Smooth muscle cell of trachea (primary cell): ENCODE measurements at places on chromosomes 2 and 18. TPM values are rescaled to one million over a fixed set of nuclear protein-coding genes. Genes with fewer than 3 reads are reported as not detected.

SERPINB8 gene
- 7.4 and 15.1 TPM in 2 replicates for total RNA-seq

C2orf76 gene
- 10.9 and 12.8 TPM in 2 replicates for total RNA-seq

STARD6 gene
- not detected in 2 replicates for total RNA-seq

DNER gene
- total RNA-seq: 0.44 and 0.83 TPM in 2 replicates

IL1B gene
- 0.15 and 0.50 TPM in 2 replicates for total RNA-seq

ITPRID2 gene
- total RNA-seq: 175 and 289 TPM in 2 replicates

GALR1 gene
- total RNA-seq: under 0.01 TPM in 1 of 2 replicates, not detected in the other

CHRNG gene
- not detected in 2 replicates for total RNA-seq

G6PC2 gene
- total RNA-seq: not detected in 2 replicates

SEH1L gene
- total RNA-seq: 40.9 and 59.1 TPM in 2 replicates

EML6 gene
- 0.15 and 0.66 TPM in 2 replicates for total RNA-seq

ABCG8 gene
- not detected in 2 replicates for total RNA-seq

ARL6IP6 gene
- total RNA-seq: 18.5 and 23.3 TPM in 2 replicates

CFAP221 gene
- not detected in 2 replicates for total RNA-seq

ITGA4 gene
- total RNA-seq: 81.6 and 92.3 TPM in 2 replicates

MOCOS gene
- 5.5 and 13.7 TPM in 2 replicates for total RNA-seq

EPB41L3 gene
- total RNA-seq: 56.6 and 74.3 TPM in 2 replicates

SULT1C3 gene
- total RNA-seq: not detected in 2 replicates

CD8B gene
- not detected in 2 replicates for total RNA-seq

CD207 gene
- total RNA-seq: not detected in 2 replicates

ANKRD30BL gene
- not detected in 2 replicates for total RNA-seq

HS1BP3 gene
- total RNA-seq: 49.6 and 86.3 TPM in 2 replicates

NOL4 gene
- total RNA-seq: not detected in 2 replicates

SELENOI gene
- 12.6 and 21.2 TPM in 2 replicates for total RNA-seq

CNTNAP5 gene
- total RNA-seq: not detected in 2 replicates

ALPG gene
- total RNA-seq: not detected in 2 replicates

CRACDL gene
- under 0.01 TPM in 1 of 2 replicates, not detected in the other for total RNA-seq

ALPP gene
- under 0.01 TPM in 1 of 2 replicates, not detected in the other for total RNA-seq

TCF4 gene
- total RNA-seq: 35.7 and 110 TPM in 2 replicates

ACADL gene
- 0.29 and 0.66 TPM in 2 replicates for total RNA-seq

C2orf78 gene
- not detected in 2 replicates for total RNA-seq

L3MBTL4 gene
- total RNA-seq: under 0.01 TPM in 1 of 2 replicates, not detected in the other

SMYD1 gene
- total RNA-seq: not detected in 2 replicates

RUFY4 gene
- total RNA-seq: not detected in 2 replicates

AQP12B gene
- 0.17 TPM in 1 of 2 replicates, not detected in the other for total RNA-seq

RTP5 gene
- not detected in 2 replicates for total RNA-seq

OSBPL6 gene
- 2.2 and 2.3 TPM in 2 replicates for total RNA-seq

RHOB gene
- 35.5 and 138 TPM in 2 replicates for total RNA-seq

TFPI gene
- total RNA-seq: 135 and 159 TPM in 2 replicates

TTN gene
- 0.50 and 3.8 TPM in 2 replicates for total RNA-seq

TXNL4A gene
- total RNA-seq: 30.3 and 58.5 TPM in 2 replicates

DNAJC5G gene
- total RNA-seq: not detected in 2 replicates

GREB1L gene
- total RNA-seq: 0.15 TPM in 1 of 2 replicates, not detected in the other

CD8A gene
- total RNA-seq: not detected in 2 replicates

ONECUT2 gene
- total RNA-seq: under 0.01 TPM in 2 replicates

SNED1 gene
- 52.9 and 124 TPM in 2 replicates for total RNA-seq

SIGLEC15 gene
- total RNA-seq: 3.1 and 5.7 TPM in 2 replicates

HK2 gene
- 19.1 and 46.8 TPM in 2 replicates for total RNA-seq

SH2D6 gene
- total RNA-seq: 0.66 TPM in 1 of 2 replicates, not detected in the other

DIS3L2 gene
- total RNA-seq: 14.7 and 28.1 TPM in 2 replicates

EVX2 gene
- total RNA-seq: not detected in 2 replicates

EMILIN1 gene
- 305 and 366 TPM in 2 replicates for total RNA-seq

NUP35 gene
- total RNA-seq: 6.8 and 15.4 TPM in 2 replicates

IL37 gene
- total RNA-seq: not detected in 2 replicates

PLEKHA3 gene
- 4.5 and 4.8 TPM in 2 replicates for total RNA-seq

CFAP65 gene
- total RNA-seq: under 0.01 TPM in 1 of 2 replicates, not detected in the other
